ENCODE measurements at places on chromosomes 6 and 20.
A peak's percentile ranks its signal among the peaks of the same experiment; 100 is the strongest.

- DNase-seq: no peak
Measured at GRCh38 chr6:19032591-19033295, 645.6 kb downstream of the RNF144B start.

DNA sequence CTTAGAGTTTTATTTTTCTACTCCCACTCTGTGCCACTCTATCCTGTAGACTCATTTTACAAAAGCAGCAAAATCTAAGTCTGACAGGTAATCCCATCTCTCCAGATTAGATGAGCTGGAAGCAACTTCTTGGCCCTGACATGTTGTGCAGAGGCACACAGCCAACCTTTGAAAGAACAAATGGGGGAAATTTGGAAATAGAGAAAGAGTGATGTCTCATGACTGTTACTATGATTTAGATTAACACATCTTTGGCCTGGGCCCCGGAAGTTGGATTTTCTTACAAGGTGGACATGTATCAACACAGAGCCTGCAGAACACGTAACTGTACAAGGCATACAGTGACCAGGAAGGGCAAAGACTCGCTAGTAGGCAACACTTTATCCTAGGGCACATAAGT is 227.7 kb downstream of the MYLK4 start:
- DNase-seq: no peak

DNA sequence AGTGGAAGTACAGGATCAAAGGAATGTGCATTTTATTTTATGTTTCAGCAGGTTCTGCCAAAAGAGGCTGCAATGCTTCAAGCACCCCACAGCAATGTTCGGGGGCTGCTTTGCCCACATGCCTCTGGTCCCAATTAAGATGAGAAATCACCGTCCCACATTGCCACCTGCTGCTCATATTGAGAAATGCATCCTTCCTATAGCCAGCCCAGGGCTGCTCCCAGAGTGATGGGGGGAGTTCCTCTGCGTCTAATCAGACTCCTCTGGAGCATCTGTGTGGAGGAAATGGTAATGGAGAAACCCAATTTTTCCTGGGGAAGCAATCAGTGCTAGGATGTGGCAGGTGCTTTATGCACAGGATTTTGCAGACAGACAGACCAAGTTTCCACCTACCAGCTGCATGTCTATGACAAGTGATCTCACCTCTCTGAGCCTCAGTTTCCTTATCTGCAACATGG is 33.7 kb downstream of the PTGIS start:
- peak; percentile 91 for DNase-seq

DNA sequence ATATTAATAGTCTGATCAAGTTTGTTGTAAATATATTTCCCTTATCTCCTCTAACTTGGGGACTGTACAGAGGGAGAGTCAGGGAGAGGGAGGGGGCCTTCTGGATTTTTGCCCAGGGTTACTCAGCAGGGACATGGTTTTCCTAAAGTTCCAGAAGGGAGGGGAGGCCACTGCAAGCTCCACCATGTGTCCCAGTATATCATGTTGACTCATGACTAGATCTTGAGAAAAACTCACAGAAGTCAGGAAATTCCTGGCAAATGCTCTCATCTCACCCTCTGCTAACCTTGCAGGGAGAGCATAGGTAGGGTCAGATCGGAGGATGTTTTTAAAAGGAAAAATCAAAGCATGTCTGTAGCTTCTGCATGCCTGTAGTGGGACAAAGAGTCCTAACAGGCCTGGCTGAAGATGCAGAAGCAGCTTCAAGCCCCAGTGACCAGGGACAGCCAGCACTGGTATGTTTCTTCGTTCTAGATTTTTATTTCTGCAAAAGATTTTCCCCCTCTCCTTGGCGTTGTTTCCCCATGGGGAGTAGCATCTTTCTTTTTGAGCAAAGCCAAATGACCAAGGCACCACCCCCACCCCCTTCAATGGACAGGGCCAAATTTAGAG is 272.9 kb upstream of the SUPT3H start:
- DNase-seq: no peak

- peak; percentile 90 for DNase-seq
Measured at GRCh38 chr6:26199057-26199772, 112.0 kb downstream of the HFE start.

DNA sequence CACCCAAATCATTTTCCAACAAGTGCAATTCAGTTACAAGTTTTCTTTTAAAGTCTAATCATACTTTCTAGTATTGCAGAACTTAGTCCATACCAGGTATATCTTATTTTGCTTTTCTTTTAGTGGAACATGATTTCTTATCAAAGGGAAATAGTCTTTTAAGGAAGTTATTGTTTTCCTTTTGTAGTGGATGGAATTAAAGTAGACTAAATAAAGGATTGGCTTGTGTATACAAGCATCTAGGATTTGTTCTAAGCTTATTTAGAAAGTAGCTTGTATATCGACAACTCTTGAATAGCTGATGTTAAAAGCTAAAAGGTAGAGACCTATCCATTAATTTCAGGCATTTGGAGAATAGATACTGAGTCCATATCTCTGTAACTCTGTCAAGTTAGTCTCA is 14.8 kb downstream of the DCBLD1 start:
- DNase-seq: no peak

DNA sequence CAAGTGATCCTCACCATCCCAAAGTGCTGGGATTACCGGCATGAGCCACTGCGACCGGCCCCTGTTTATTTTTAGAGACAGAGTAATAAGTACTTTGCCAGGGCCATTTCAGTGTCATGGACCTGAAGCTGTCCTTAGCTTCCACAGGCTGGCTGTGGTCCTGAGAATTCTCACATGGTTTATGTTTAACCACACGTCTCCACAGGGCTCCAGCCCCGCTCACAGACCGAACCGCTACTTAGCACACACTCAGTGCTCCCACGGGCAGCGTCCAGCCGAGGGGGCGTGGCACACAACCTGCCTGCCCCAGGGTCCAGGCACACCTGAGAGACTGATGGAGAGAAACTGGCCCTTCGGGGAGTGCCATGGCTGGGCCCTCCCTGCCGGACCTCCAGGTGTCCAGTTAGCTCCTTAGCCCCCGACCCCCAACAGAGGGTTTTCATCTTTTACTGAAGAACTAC is 11.7 kb downstream of the ACSS1 start:
- peak; percentile 30 for DNase-seq

DNA sequence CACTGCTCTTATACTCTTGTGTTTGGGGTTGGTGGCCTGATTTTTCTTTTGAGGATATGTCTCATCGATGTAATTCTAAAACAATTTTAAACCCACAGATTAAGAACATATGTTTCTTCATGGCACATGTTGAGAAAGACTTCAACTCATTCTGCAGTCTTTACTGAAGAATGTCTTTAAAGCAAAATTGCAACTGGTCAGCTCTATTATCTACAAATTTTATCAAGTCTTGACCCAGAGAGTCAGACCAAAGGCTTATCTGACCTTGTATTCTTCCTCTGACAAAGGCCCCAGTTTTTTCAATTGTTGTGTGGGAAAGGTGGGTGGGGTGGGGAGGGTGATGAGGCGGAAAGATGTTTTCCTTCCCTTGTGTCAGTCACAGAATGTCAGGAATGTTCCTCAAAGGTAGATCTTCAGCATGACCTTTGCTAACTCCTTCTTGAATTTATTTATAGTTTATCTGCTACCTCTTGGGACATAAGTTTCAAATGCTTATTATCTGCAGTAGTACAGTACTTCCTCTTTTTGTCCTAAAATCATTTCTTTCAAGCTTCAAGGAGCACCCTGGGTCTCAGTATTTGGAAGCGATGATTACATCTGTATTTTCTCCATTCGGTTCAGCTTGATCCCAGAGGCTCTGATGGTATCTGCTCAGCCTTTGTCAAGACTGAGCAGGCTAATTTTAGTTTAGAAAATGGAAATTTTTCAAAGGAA is 63.2 kb upstream of the TIAM2 start:
- DNase-seq: peak; percentile 81

DNA sequence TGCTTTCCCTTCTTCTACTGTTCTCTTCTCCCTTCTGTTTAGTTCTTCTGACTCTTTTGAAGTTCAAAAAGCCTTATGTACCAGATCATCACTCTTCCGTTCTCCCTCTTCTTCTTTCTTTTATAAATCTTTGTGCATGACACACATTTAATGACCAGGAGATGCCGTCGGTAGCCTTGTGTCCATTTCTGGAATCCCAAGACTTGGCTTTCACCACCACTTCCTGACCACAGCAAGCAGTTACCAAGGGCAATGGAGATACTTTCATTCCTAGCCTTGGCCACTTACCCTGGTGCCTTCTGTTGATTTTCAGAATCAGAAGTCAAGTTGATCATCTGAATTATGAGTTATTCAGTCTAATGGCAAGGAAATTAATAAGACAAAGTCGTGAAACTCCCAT is 268.5 kb upstream of the QKI start:
- no peak for DNase-seq

GRCh38 chr6:44010411-44011349 is 116.6 kb downstream of the MRPL14 start:
- peak; percentile 55 for DNase-seq

DNA sequence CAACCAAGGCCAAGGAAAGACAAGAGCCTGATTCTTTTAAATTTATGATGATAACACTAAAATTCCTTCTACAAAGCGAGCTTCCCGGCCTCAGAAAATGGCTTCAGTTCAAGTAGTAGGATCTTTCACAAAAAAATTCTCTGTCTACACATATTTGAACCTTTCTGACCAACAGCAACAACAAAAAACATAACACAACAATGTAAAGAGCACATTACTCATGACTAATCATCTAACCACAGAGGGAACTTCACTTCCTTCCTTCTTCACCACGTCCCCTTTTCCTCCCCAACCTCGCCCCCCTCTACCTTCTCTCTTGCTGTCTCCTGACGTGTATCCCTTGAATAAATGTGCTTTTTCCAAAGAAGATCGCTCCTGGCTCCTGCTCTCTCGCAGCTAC is 228.2 kb downstream of the MYLK4 start:
- DNase-seq: no peak

GRCh38 chr6:129110690-129111343 is 227.9 kb downstream of the LAMA2 start:
- no peak for DNase-seq

- DNase-seq: no peak
Measured at GRCh38 chr6:131628726-131629125, 684 bp upstream of the MED23 start.

DNA sequence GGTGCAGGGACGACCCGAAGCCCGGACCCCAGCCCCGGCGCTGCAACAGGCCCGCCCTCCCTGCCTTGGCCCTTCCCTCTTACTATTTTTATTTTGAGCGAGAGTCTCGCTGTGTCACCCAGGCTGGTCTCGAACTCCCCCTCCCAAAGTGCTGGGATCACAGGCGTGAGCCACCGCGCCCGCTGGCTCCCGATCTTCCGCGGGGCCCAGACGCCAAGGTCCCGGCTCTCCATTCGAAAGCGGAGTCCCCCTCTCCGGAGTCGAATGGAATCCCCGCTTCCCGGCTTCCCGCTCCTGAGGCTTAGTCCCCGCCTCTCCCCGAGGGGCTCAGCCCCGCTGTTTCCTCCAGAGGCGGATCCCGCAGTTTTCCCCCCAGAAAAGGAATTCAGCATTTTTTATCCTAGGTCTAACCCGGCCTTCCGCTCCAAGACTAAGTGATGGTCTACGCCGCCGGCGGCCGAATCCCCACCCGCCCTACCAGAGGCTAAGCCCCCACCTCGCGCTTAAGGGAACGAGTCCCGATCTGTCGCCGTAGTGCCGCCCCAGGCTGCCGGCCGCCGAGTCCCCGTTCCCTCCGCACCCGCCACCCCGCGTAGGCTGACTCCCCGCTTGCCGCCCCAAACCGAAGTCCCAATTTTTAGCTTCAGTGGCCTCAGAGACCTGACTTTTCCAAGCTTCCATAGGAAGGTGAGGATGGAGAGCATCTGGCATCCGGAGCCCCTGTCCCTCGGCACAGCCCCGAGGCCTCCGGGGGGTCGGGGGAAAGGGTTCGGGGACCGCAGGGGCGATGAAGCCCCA is 11.5 kb upstream of the TMC2 start:
- peak; percentile 79 for DNase-seq

DNA sequence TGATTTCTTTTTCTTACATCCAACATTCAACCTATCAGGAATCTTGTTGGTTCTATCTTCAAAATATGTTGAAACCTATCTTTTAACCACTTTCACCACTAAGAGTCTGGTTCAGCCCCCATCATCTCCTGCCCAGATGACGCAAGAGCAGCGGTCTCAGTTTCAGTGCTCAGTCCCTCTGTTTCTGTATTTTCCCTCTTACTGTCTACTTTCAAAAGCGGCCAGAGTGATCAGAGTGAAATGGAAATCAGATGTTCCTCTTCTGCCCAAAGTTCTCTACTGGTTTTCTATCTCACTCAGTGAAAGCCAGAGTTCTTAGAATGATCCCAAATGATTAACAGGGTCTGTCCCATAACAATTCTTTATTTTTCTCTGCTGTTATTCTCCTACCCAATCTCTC is 147.9 kb upstream of the PDE7B start:
- DNase-seq: no peak

DNA sequence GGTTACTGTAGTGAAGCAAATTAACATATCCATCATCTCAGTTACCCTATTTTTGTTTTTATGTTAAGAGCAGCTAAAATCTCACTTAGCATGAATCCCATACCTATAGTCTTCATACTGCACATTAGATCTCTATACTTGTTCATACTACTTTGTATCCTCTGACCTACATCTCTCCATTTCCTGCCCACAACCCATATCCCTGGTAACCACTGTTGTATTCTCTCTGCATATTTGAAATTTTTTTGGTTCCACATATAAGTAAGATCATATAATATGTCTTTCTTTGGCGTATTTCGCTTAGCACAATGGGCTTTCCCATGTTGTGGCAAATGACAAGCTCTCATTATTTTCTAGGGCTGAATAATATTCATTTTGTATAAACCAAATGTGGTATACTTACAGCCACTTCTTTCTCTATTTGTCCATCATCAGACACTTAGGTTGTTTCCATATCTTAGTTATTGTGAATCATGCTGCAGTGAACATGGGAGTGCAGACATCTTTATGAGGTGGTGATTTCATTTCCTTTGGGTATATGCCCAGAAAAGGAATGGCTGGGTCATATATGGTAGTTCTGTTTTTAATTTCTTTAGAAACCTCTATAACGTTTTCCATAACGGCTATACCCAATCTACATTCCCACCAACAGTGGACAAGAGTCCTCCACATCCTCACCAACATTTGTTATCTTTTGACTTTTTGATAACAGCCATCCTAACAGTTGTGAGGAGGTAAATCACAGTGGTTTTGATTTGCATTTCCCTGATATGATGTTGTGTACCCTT is 39.8 kb downstream of the BACH2 start:
- no peak for DNase-seq

GRCh38 chr6:6277413-6277812 is 43.0 kb downstream of the F13A1 start:
- no peak for DNase-seq

GRCh38 chr20:1389703-1390580 is 2.9 kb downstream of the FKBP1A start:
- no peak for DNase-seq

DNA sequence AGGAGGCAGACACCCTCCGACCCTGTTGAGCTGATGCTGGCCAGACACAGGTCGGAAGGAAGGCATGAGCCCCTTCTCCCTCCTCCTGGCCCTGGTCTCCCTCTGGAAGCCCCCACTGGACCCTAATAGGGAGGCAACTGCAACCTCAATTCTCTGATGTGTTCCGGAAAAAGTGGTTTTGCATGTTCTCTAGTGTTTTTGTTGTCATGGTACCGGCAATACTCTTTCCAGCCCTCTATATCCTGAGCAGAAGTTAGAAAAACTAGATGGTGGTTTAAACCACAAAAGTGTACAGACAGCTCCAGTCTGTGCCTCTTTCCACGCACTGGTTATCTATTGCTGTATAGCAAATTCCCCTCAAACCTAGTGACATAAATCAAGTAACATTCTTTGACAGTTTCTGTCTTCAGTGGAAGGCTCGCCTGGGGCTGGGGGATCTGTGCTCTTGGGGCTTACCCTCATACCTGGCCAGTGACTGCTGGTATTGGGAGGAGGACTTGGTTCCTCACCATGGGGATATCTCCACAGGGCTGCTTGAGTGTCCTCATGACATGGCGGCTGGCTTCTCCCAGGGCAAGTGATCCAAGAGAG is 37.0 kb downstream of the SYTL3 start:
- no peak for DNase-seq
